Fibroblast of mammary gland (primary cell): ENCODE measurements at places on chromosomes 6 and 20.

DNA sequence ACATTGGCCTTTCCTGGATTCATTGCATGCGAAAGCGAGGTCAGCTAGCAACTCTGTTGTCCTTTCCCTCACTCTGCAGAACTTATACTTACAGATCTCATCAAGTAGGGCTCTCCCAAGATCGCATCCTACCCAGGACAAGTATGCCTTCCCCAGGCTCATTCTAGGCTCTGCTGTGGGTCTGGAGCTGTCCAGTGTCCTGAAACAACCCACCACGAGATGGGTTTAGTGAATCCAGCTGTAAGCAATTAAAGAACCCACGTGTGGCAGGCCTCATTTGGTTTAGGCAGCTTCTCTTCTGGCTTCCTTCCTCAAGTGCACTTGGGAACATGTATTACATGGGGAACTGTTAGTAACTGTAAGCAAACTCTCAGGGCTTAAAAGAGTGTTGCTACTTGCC is 406.5 kb upstream of the CHD6 start:
- DNase-seq: no peak

- no peak for DNase-seq
Observed at GRCh38 chr20:23459461-23460150, 6.9 kb upstream of the CST11 start.

DNA sequence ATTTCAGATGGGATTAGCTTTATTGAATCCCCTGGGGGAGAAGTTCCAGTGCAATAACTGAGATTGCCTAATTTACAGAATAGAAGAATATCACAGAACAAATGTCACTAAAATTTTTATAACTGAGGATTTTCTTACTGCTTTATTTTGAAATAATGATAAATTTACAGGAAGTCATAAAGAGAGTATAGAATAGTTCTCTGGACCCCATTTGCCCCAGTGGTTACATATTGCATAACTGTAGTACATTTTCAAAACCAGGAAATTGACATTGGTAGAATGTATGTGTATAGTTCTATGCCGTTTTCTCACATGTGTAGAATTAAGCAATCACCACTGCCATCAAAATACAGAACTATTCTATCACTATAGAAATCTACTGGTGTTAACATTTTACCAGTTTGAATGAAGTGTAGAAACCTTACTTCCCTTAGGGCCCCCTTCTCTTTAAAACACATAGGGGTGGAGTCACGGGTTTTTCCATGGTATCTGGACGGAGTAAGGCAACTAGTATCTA is 18.3 kb downstream of the KIF6 start:
- no peak for DNase-seq

GRCh38 chr20:36856691-36857635 is 19.0 kb upstream of the TLDC2 start:
- peak; percentile 52 for DNase-seq

GRCh38 chr20:48797275-48797825 is 30.4 kb downstream of the PREX1 start:
- no peak for DNase-seq

- peak; percentile 94 for DNase-seq
Observed at GRCh38 chr6:43093436-43094289, 17.5 kb downstream of the PTK7 start.

- DNase-seq: no peak
Observed at GRCh38 chr6:79440598-79440997, 96.6 kb downstream of the LCA5 start.

DNA sequence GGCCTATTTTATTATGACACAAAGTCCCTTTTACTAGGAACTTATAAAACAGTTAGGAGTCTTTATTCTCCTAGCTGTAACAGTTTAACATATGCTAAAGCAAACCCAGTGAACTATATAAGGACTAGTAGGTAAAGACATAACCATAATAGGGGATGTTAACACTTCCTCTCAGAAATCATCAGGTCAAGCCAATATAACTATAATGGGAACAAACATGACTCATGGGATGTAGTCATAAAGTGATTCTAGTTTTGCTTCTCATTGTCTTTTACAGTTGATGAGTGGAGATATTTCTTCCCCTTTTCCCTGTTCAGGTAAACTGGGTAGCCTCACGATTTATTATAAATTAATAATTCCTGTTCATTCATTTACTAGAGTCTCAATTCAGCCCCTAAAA is 9.7 kb downstream of the PTCHD4 start:
- DNase-seq: peak; percentile 73

DNA sequence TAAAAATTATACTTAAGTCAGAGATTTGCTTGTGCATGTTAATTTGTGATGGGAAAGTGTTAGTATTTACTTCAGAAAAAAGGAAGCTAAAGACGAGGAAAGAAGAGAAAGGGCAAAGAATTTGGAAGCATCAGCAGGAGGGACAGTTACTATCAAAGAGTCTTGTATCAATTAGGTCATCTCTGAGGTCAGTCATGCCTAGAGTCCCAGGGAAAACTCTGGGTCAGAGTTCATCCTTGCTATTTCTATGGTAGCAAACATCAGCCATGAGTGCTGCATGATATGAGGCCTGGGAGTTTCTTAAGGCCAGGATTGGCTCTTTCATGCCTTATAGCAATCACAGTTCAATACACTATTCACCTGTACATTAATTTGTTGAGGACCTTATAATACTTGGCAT is 292.9 kb downstream of the FARS2 start:
- DNase-seq: no peak

DNA sequence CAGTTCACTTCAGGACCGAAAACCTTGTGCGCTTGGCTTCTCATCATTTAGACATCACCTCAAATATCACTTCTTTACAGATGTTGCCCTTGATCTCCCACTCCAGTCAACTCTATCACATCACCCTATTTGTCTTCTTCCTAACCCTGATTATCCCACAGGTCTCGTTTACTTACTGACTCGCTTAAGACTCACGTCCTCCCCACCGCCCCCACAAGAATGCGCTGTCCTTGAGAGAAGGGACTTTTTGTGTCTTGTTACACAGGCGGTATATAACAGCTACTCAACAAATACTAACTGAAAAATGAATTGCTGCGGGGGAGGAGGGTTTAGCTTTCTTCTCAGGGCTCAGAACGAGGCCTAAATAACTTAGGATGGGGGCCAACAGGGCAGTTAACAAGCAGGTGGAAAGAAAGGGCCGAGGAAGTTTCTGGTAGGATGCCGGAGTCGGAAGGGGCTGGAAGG is 527 bp downstream of the TOMM34 start:
- peak; percentile 83 for DNase-seq

DNA sequence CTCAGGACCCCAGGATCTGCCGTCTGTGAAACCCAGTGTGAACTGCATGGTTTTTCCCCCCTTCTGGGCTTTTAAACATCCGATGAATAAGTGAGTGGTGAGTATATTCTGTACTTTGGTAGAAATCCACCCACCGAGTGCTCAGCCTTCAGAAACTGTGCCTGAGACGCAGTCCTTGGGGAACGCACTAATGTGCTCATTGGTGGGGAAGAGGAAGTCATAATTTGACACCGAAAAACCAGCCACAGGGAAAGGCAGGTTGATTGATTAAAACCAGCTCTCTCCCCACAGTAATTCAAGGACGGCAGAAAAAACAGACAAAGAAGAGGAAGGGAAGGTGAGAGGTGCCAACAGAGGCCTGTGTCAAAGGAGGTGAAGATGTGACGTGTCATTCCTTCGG is 21.7 kb downstream of the EDN3 start:
- no peak for DNase-seq

DNA sequence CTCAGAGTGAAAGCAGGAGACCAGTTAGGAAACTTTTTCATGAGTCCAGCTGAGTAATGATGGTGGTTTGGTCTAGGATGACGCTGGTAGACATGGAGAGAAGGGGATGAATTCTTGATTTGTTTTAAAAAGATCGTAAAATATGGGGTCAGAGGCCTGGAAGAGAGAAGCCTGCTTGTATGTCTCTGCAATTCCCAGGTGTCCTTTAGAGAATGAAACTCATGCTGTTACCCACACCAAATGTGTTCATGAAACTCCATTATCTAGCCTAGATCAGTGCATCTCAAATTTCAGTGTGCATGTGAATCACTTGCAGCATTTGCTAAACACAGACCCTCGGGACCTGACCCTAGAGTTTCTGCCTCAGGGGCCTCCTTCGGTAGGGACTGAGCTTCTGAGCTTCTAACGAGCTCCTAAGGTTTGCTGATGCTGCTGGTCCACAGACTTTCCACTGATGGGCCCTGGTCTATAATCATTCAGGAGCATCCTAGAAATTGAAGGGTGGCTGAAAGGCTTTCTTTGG is 302.0 kb upstream of the PLCB4 start:
- DNase-seq: peak; percentile 19

- DNase-seq: no peak
Observed at GRCh38 chr20:56765172-56766073, 136.3 kb downstream of the TFAP2C start.
